H7 (cell line): ENCODE measurements at places on chromosomes 2 and 18. TPM values are rescaled to one million over a fixed set of nuclear protein-coding genes. Genes with fewer than 3 reads are reported as not detected.

ST6GAL2 gene
- 13.1 and 14.3 TPM in 2 replicates for total RNA-seq

SMAD2 gene
- total RNA-seq = 63.3 and 68.1 TPM in 2 replicates

OR6B2 gene
- not detected in 2 replicates for total RNA-seq

XRCC5 gene
- 496 and 523 TPM in 2 replicates for total RNA-seq

- DNase-seq = no peak
Observed at GRCh38 chr2:140551287-140551686, 1579.5 kb downstream of the LRP1B start.
